NCI-H2081 (cell line): ENCODE measurements at places on chromosomes 16 and 17.
A peak's percentile ranks its signal among the peaks of the same experiment; 100 is the strongest.

DNA sequence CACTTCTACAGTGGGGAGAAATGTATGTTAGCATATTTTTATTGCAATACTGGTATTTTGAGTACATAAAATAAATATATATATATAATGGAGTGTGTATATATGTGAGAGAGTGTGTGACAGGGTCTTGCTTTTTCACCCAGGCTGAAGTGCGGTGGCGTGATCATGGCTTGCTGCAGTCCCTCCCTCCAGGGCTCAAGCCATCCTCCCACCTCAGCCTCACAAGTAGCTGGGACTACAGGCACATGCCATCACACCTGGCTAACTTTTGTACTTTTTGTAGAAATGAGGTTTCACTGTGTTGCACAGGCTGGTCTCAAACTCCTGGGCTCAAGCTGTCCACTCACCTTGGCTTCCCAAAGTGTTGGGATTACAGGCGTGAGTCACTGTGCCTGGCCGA, 4.1 kb downstream of the CYLD start:
- DNase-seq, result no peak

DNA sequence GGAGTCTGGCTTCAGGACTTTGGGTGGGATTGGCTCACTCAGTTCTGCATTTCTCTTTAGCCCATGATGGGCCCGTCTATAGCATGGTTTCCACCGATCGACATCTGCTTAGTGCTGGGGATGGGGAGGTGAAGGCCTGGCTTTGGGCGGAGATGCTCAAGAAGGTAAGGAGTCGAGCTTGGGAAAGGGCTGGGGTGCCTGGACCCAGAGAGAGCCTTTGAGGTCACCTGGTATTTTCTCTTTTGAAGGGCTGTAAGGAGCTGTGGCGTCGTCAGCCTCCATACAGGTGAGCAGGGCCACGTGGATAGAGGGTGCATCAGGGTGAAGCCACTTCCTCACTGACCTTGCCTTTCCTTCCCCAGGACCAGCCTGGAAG, 2.2 kb downstream of the THOC6 start:
- DNase-seq, result no peak

GRCh38 chr17:58325976-58326468, 2.6 kb downstream of the TSPOAP1 start:
- no peak for DNase-seq

GRCh38 chr16:71737501-71737900, 13.0 kb upstream of the PHLPP2 start:
- no peak for DNase-seq

DNA sequence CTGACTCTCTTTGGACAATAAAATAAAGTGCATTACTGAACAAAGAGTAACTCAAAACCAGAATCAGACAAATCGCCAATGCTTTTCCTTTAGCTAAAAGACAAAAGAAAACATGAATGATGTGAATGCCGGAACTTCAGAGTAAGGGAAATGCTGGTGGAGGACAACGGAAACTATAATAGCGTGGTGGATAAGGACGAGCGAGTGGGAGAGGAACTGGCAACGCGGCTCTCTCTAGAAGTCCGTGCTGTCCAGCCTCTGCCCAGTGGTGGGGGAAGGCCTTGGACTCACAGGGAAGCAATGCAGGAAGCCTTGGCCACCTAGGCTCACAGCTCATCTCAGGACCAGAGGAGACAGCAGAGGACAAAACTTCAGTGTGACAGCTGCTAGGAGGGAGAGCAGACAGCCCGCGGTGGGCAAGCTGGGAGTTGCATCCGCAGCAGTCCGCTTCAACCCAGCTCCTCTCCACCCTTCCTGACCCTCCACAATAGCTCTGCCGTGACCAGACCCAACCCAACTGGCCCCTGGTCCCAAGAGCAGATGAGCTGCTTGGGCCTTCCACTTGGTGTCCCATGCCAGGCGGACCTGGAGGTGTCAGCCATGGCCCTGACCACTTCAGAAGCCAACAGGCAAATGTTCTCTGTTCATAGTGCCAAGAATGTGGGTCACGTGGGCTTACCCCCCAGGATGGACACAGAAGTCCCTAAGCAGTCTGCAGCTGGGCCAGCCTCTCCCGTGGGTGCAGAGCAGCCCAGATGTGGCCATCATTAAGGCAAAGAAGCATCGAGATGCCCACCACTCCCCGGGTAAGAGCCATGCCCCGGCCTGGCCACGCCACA, 5.3 kb upstream of the FAAP100 start:
- DNase-seq, result no peak

DNA sequence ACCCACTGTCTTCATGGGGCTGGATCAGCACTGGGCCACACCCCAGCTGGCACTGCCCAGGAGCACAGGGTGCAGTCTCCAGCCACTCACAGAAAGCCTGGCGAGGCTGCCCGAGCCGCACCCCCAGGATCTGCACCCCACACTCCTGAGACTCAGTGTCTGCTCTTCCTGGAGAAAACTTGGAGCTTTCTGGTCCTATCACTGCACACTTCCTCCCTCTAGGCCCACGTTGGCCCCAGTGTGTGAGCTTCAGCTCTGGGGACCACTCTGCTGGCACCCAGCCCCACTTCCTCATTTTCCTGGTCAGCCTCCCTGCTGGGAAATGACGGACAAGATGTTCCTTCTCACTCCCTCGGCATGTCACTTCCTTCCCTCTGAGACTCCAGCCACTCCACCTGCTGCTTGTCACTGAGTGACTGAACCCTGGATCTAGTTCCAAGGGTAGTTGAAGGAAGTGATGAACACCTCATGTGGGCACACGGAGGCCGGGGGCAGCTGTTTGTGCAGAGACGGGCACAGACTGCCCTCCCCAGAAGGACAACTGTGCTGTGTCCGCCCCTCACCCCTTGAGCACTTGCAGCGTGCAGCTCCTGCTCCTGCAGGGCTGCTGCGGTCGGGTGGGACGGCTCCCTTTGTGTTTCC, 29.0 kb downstream of the ZC3H18 start:
- no peak for DNase-seq

- DNase-seq, result no peak
Measured at GRCh38 chr16:19829844-19830692, 54.6 kb downstream of the GPRC5B start.

GRCh38 chr17:37671028-37671823, 28.0 kb upstream of the DDX52 start:
- no peak for DNase-seq

DNA sequence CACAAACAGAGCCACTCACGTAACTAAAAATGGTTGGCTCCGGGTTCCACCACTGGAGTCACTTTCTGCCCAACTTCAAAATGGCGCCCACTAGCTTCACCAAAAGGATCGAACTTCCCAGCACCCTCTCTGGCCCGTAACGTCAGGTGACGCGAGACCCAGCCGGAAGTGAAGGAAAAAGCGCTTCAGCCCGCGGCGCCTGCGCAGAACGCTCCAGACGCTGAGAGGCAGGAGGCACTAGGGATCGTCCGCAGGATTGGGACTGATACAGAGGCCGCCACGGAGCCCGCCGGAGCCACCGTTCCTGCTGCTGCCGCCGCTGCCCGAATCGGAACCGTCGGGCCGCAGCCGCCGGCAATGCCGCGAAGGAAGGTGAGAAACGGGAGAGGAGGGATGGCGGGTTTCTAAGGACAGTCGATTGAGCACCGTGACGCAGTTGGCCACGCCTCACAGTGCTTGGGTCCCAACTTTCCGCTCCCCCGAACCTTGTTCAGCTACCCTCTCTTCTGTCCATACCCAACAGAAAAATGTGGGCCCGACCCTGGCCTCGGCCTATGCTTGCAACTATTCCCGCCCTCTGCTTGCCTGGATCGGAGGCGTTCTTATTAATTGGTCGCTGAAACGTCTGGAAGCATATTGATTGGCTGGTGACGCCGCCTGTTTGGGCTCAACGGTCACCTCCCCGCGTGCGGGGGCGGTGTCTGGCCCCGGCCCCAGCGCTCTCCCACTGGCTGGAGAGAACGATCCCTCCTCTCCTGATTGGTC, at the start of gene KAT7:
Gene KAT7 (plus strand): TSS at position 204 of the 765 bp plus-strand sequence. CDS start 154 bp downstream, at position 358.
- DNase-seq, result peak; percentile 100

DNA sequence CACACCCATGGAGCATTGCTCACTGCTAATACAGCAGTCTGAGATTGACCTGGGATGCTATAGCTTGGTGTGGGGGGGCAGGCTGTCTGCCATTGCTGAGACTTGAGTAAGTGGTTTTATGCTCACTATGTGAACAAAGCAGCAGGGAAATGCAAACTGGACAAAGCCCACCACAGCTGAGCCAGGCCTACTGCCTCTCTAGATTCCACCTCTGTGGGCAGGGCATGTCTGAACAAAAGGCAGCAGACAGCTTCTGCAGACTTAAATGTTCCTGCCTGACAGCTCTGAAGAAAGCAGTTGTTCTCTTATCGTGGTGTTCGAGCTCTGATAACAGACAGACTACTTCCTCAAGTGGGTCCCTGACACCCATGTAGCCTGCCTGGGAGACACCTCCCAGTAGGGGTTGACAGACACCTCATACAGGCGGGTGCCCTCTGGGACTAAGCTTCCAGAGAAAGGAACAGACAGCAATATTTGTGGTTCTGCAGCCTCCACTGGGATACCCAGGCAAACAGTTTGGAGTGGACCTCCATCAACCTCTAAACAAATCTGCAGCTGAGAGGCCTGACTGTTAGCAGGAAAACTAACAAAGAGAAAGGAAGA, 2204.8 kb downstream of the TP53TG3F start:
- DNase-seq, result no peak

- DNase-seq, result no peak
Measured at GRCh38 chr16:23120562-23120961, 28.7 kb downstream of the USP31 start.

GRCh38 chr17:13721705-13722104, 120.0 kb upstream of the HS3ST3A1 start:
- DNase-seq, result no peak

- no peak for DNase-seq
Measured at GRCh38 chr16:76755496-76755895, 435.5 kb upstream of the MON1B start.

DNA sequence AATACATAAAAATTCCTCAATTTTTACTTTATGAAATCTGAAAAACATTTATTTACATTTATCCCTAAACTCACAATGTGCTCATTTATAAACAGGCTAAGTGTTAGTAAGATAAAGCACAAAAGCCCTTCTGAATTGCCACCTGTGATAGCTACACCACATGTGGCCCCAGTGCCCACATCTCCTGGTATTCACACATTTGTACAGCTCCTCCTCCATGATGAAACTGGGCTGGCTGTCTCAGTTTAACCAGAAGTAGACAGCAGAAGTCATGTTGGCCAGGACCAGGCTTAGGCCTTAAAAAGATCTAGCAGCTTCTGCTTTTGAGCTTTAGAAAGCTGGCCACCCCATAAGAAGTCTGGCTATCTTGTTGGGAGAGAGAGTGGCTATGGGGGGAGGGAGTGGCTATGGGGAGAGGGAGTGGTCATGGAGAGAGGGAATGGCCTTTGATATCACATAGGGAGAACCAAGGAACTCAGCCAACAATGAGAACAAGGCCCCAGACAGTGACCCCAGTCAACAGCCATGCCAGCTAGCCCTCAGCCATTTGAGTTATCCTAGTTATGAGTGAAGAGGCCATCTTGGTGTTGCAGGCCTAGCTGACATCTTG, 47.4 kb downstream of the CEP95 start:
- no peak for DNase-seq

DNA sequence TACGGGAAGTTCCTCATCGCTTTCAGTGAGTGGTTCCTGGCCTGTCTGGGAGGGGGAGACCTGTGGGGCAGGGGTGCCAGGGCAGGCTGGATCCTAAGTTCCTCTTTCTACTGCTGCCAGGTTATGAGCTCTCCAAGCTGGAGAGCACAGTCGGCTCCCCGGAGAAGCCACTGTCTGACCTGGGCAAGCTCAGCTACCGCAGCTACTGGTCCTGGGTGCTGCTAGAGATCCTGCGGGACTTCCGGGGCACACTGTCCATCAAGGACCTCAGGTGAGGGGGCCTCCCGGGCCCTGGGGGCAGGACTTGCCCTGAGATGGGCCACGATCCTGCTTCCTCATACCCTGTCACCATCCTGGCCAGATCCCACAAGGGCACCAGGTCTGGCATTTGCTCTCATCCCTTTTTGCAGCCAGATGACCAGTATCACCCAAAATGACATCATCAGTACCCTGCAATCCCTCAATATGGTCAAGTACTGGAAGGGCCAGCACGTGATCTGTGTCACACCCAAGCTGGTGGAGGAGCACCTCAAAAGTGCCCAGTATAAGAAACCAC, 5.1 kb downstream of the PRSS8 start:
- no peak for DNase-seq

- DNase-seq, result no peak
Measured at GRCh38 chr17:82838386-82839063, 1.3 kb downstream of the ZNF750 start.

GRCh38 chr16:27234603-27235002, 31.3 kb downstream of the KDM8 start:
- DNase-seq, result no peak

GRCh38 chr16:77613095-77613494, 109.2 kb upstream of the NUDT7 start:
- no peak for DNase-seq

DNA sequence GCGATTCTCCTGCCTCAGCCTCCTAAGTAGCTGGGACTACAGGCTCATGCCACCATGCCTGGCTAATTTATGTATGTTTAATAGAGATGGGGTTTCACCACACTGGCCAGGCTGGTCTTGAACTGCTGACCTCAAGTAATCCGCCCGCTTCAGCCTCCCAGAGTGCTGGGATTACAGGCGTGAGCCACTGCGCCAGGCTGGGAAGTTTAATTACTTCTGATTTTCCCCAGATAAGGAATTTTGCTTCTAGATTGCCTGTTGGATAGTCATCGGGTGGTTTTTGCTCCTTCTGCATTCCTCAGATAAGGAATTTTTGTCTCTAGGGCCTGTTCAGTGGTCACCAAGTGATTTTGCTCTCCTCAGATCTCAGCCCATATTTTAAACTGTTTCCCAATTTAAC, 112.5 kb downstream of the MAP2K4 start:
- no peak for DNase-seq

GRCh38 chr17:364308-364707, 11.7 kb upstream of the RPH3AL start:
- DNase-seq, result no peak

DNA sequence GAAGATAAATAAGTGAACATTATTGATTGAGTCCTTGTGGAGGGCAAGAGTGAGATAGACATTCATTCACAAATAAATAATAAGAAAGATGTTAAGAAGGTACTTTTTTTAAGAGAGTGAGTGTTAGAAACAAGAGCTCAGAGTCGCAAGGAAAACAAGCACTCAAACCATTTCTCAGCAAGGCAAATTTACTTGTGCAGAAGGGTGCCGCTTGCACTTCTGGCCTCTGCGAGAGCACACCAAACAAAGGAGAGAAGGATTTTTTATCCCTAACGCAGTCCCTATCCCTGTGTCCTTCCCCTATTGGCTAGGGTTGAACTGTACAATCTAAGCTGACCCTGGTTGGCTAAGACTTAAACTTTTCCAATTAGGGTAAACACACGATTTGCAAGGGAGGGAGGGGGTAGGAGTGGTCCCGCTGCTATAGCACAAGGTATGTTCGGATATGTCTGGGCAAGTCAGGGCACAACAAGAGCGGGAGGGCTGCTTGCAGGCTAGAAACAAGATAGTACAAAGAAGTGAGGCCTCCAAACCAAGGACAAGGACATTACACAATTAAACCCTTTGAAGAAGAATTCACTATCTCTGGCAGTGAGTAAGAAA, 156.2 kb downstream of the PPM1E start:
- no peak for DNase-seq

GRCh38 chr17:47992216-47992615, 21.3 kb downstream of the CDK5RAP3 start:
- no peak for DNase-seq

- no peak for DNase-seq
Measured at GRCh38 chr16:1066584-1067172, 5.9 kb upstream of the SSTR5 start.
